Right renal pelvis (tissue), 4 donors: ENCODE measurements at places on chromosomes 16 and 17.

DNA sequence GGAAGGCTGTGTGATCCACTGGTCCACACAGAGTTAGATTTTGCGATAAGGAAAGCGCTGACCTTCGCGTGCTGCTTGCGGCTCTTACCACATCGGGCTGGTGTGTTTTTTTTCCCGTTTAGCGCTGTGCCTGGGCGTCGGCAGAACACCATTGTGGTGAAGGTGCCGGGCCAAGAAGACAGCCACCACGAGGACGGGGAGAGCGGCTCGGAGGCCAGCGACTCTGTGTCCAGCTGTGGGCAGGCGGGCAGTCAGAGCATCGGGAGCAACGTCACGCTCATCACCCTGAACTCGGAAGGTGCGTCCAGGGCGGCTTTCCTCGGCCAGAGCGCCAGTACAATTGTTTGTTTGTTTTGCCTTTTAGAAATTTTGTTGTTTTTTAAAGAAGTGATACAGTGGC, 54.7 kb downstream of the BANP start:
- DNase-seq = no peak

- DNase-seq = no peak
Observed at GRCh38 chr16:49640581-49640980, 215.3 kb downstream of the ZNF423 start.

GRCh38 chr16:81371106-81371505, 56.3 kb downstream of the GAN start:
- DNase-seq = no peak

DNA sequence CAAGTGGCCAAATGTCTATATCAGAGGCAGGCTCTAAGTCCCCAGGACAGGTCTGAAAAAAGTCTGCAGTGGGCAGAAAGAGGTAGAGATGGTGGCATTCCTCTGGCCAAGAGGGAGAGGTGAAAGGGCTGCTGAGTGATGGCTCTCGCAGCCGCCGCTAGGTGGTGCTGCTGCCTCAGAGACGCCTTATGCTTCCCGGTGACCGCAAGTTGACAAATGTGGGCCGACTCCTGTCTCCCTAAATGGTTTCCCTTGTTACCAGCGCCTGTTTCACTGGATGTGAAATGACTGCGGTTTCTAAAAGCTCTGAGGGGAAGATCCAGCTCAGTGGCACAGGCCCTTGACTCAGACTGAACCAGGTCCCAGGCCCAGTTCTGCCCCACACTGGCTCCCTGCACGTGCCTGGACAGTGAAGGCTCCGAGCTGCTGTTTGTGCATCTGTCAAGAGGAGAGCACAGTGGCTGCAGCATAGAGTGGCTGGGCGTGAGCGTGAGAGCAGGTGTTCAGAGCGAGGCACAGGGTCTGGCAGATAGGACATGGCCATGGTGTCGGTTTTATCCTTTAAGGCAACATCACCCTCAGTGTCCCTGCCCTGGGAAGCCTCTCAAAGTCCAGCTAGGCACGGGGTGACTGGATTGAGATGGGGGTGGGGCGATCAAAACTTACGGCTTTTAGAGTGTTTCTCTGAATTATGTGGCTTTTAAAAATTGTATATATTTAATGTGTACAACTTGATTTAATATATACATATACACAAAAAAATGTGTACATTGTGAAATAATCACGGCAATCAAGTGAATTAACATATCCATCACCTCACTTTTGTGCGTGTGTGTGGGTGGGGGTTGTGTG, 19.9 kb downstream of the CLEC16A start:
- DNase-seq = peak; percentile 63

DNA sequence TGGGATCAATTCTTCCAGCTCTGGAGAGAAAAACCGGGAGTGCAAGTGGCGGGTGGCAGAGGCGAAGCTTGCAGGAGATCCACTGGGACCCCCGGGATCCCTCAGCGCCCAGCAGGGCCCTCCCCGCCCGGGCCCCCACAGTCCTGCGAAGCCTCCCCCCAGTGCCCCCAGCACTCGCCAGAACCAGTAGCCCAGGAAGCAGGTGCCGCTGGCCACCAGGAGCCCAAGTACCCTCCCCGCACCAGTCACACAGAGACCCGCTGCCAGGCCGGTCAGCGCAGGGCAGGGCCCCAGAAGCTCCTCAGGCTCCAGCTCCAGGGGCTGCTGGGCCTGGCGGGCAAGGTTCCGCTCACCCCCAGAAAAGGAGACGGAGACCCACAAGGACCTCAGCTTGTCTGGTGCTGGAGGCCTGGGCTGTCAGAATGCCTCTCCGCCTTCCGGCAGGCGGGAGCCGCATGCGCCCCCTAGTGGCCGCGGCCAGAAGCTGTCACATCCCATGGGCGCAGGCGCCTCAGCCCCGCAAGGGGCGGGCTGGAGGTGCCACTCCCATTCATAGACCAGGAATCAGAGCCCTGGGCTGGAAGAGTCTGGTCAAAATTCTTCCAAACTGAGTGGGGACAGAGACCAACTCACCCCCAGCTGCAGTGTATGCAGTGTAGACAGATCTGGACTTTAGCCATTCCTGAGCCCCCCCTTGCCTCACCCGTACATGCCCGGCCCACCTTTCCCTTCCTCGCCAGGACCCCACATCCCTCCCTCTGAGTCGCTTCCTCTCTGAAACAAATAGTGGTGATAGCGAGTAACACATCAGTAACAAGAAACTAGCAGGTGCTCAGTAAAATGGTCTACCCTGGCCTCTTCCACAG, 1002.3 kb downstream of the KCNJ18 start:
- no peak for DNase-seq

DNA sequence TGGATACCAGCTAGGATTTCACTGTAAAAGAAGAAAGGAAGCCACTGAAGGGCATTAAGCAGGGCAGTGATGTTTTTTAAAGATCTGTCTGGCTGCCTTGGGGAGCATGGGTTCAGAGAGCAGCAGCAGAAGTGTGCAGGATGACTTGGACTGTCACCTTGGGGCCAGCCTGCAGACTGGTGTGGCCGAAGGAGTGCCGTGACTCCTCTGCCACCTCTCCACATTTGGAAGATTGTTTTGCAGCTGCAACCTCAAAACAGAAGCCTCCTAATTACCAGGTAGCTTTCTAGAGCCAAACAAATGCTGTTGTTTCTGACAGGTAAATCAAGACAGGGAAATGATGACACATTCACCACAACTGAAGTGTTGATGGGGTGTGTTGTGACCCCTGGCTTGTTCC, 681.4 kb downstream of the WWOX start:
- DNase-seq = no peak

GRCh38 chr17:74569020-74570003, 2.0 kb upstream of the CD300H start:
- no peak for DNase-seq

GRCh38 chr16:3094289-3095027, 4.6 kb downstream of the ZSCAN10 start:
- no peak for DNase-seq

- no peak for DNase-seq
Observed at GRCh38 chr17:52762147-52762793, 603.8 kb upstream of the CA10 start.

DNA sequence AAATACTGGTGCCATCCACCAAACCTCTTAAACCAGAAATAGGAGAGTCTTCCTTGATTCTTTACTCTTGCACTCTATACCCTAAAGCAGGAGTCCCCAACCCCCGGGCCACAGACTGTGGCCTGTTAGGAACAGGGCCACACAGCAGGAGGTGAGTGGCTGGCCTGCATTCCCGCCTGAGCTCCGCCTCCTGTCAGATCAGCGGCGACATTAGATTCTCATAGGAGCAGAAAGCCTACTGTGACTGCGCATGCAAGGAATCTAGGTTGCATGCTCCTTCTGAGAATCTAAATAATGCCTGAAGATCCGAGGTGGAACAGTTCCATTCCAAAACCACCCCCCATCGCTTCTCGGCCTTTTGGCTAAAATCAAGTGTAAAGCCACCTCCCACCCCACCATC, 30.3 kb upstream of the SRCIN1 start:
- no peak for DNase-seq

DNA sequence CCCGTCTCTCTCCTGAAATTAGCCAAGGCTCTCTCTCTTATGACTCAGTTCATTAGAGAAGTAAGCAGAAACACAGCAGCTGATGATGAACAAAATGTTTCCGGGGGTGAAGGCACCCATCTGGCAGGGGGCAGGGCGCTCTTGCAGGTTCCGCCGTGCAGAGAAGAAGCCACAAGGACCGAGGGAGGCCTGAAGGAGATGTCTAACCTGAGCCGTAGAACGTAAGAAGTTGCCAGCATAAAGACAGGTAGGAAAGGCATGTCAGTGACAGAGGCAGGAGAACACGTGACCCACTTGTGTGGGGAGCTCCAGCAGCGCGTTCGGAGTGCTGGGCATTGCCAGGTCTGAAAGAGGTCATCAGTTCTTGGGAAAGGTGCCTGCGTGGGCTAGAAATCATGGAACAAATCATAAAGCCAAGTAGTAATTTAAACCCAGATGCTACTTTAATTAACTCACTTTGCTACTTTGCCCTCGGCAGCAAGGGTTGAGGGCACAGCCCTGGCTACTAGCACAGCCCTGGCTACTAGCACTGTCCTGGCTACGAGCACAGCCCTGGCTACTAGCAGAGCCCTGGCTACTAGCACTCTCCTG, 198.6 kb downstream of the RPTOR start:
- DNase-seq = no peak

DNA sequence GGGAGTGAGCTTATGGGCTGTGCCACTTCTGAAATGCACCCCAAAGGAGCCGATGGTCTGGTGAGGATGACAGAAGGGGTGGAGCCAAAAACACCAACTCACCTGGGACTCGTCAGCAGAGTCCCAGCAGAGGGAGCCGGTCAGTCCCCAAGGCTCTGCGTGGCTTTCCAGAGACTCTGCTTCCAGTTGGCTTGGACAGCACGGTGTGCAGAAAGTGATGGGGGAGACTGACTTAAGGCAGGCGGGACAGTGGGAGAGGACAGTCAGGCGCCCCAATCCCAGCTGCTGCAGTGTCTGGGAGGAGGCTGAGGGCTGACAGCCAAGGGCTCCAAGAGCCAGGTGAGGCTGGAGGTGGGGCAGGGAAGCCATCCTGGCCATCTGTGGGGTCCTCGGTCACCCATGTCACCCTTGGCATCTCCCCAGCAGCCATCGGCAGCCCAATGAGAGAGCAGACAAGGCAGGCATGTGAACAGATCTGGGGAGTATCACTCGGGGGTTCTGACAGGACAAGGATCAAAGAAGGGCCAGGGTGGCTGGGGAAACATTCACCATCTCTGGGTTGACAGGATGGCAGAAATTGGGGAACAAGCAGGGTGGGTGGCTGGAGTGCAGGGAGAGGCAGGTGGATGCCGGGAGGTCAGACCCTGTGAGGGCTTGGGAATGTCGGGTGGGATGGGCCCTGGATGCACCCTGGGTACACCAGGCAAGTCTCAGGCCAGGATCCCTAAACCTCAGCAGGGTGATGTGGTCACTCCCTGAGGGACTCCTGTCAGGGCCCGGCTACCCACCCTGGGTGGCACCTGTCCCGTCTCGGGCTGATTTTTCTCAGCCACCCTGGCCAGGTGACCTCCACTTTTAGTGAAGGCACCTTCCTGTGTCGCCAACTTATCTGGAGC, 8.9 kb upstream of the KRTAP17-1 start:
- DNase-seq = no peak

GRCh38 chr16:2270070-2270462, 2.1 kb upstream of the RNPS1 start:
- DNase-seq = no peak

GRCh38 chr16:57578521-57579360, 36.3 kb downstream of the ADGRG5 start:
- DNase-seq = no peak

- DNase-seq = no peak
Observed at GRCh38 chr16:75181630-75182029, 25.3 kb downstream of the CTRB2 start.

- no peak for DNase-seq
Observed at GRCh38 chr17:80995131-80995530, 3.5 kb downstream of the CHMP6 start.

DNA sequence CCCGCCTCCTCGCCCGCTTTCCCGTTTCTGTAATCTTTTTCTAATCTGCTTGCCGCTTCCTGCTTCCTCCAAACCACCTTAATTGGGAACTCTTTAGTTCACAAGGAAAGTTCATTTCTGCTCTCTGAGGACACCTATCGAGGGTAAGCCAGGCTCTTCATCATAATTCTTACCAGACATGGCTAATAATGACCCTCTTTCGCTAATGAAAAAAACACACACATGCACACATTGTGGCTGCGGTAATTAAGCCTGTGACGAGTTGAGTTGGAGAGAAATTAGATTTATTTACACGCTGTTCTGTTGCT, 100.6 kb downstream of the ZNF423 start:
- DNase-seq = no peak

GRCh38 chr16:22216191-22216831, 10.2 kb downstream of the EEF2K start:
- no peak for DNase-seq

GRCh38 chr16:84643180-84643583, 5.1 kb upstream of the KLHL36 start:
- DNase-seq = no peak

DNA sequence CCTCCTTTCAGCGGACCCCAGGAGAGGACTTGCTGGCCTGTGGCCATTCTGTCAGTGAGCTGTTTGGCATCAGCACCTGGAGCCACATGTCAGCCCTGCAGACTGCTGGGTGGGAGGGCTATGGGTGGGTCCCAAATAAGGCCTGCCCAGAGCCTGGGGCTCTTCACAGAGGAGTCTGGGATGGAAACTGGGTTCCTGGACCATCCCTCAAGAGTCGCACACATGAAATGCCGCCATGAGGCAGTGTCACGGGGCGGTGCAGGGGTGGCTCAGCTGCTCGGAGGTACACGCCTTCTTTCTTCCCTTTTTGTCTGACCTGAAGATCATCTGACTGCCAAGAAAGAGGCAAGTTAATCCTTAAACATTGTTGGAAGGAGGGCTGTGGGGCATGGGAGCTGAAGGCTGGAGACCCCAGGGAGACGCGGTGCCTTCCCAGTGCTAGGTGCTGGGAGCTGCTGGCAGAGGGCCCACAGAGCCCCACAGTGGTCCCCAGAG, 14.8 kb downstream of the MPRIP start:
- DNase-seq = no peak

- no peak for DNase-seq
Observed at GRCh38 chr17:81966343-81967243, 5.6 kb upstream of the NOTUM start.

GRCh38 chr17:79232957-79233356, 158.3 kb downstream of the ENGASE start:
- DNase-seq = no peak

DNA sequence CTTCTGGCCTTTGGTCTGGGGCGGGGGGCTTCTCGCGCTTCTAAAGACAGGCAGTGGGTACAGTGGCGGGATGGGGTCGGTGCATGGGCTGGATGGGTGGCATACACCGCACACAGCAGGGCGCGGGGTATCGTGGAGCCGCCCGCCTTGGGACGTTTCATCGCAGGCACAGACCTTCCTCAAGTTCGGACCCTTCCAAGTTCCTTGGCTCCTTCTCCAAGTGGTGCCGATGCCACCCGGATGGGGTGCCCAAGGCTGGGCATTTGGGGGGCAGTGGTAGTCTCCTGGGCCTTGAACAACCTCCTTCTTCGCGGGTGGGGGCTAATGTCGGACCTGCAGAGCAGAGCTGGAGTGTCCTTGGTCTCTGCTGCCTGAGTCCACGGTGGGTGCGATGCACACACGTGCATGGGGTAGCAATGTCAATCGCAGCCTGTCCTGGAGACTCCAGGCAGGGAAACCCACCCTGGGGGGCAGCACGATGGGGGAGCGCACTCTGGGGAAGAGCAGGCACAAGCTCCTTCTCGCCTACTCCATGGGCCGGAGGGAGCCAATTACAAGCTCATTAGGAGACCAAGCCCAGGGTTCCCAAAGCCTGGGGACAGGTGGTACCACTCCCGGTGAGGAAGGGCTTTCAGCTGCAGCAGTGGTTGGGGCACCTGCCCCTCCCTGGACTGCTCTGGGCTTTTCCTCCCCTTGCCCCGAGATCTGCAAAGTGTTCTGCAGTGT, 686 bp upstream of the MTSS2 start:
- no peak for DNase-seq
